ENCODE measurements at places on chromosomes 3 and 15.
A peak's percentile ranks its signal among the peaks of the same experiment; 100 is the strongest.

- peak; percentile 15 for DNase-seq
These were observed 543 bp downstream of the MEF2A start for GRCh38 chr15:99566157-99566897.

DNA sequence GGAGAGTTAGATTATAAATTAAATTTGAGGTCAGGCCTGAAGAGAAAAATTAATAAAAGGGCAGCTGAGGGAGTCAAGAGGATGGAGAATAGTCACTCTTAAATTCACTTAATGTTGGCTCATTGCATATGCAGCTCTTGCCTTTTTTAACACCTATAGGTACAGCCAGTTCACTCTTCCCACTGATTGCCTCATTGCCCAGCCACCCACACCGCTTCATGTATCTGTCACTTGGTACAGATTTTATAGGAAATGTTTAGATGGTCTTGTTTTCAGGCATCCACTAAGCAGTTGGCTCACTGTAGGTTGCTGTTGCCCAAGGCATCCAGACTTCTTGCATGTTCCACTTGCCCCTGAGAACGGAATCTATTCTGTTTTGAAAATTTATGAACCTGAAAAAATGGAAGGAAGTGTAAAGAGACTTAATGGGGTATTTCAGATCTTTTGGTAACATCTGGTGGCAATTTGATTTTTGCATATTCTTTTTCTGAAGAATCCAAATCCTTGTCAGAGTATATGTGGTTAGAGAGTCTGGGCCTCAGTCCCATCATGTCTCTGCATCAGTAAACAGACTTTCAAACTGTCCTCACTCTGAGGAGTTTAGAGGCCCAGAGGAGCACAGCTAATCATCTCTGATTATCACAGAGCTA is 151.9 kb downstream of the RBPMS2 start:
- no peak for DNase-seq

DNA sequence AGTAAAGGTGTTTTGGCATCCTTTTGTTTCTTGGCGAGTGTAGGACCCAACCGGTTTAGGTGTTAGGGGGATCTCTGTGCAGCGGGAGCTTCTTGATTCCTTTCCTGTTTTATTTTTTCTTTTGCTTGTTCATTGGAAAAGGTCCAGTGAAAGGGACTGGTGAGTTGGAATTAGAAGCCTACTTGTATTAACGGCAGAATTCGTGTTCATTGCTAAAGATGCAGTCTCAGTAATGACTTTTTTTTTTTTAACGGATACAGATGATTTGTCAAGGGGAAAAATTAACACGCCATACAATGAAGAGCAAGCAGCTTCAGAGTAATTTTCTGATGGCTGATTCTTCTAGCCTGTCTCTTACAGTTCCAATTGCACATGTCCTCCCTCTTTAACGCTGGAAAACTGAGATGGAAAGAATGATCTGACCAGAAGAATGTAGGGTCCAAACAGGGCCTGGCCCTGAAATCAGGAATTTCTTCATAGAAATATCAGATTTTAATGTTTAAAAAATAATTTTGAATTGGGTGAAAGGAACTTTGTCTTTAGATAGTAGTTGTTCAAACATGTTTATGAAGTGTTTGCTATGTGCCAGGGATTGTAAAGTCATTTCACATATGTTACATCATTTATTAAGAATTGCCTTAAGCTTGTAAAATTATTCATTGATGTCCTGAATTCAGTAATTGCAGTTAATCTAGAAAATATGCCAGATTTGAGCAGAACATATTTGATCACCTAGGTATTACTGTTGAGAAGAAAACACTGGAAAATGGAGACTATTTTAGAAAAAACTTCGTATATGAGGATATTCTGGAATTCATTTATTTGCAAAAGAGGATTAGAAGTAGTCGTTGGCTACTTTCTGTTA is 1.4 kb downstream of the MAPK6 start:
- DNase-seq, result no peak

GRCh38 chr3:141426404-141427034 is 58.2 kb downstream of the ZBTB38 start:
- DNase-seq, result no peak

DNA sequence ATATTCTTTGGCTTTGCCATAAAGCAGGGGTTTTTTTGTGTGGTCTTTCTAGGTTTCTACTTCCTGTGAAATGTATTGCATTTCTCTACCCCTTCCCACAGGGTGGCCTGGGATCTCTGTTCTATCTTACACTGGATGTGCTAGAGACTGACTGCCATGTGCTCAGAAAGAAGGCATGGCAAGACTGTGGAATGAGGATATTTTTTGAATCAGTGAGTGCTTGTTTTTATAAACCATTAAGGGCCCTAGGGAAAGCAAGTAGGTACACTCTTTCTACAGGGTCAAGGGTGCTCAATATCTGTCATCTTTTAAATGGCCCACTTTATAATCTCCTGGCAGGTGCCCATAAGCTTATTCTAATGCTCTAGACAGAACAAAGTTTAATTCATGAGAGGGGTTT is 730 bp downstream of the FETUB start:
- DNase-seq, result no peak

DNA sequence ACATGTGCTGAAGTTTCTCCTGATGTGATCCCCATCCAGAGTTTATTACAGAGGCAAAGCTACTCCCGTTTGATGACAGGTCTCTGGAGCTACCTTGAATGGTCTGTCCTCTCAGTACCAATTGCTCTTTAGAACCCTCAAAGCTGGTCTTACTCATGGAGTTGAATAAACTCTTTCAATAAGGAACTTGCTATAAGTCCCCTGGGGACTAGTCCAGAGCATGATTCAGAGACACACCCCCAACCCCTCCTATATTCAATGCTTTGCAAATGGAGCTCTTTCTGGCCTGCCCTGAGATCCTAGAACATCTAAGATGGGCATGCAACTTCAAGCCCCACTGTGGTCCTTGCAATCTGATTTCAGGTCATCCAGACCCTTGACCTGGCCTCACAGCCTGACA is 23.9 kb upstream of the TPM1 start:
- DNase-seq, result no peak

DNA sequence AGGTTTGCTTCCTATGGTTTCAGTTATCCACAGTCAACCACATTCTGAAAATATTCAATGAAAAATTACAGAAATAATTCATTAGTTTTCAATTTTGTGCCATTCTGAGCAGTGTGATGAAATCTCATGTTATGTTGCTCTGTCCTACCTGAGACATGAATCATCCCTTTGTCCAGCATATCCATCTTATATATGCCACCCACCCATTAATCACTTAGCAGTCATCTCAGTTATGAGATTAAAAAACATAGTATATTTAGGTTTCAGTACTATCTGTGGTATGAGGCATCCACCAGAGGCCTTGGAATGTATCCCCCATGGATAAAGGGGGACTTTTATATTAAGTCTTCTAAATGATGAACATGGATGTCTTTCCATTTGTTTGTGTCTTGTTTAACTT is 64.7 kb upstream of the PROK2 start:
- DNase-seq, result no peak
